ENCODE measurements at places on chromosomes 6 and 20.
A peak's percentile ranks its signal among the peaks of the same experiment; 100 is the strongest.

GRCh38 chr6:80793411-80793810 is 686.9 kb downstream of the BCKDHB start:
- no peak for DNase-seq

DNA sequence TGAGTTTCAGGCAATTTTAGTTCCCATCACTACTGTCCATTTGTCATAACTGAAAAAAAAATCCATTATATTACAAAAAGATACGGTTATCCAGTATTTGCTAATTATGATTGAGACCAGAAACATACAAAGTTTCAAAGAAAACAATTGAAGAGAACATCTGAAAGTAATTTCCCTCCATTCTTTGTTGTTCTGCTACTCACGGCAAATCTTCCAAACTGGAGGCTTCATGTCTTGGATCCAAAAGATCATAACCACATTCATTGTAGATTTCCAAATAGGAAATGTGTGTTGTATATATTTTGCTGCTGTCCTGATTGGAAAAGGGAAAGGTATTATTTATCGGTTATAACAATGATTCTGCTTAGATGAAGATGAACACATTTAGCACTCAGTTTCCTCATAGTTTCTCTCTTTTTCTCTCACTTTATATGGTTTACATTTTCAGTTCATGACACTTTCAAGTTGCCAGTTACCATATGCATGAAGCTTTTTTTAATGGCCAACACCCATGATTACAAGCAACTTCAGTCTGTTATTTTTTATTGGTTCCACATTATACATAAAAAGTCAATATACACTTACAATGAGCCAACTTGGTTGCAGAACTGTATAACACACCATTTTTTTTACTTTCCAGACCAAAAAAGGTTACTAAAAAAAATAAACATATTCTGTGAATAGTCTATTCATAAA is 90.4 kb downstream of the KIF6 start:
- no peak for DNase-seq

- DNase-seq, result no peak
These were observed 104.8 kb downstream of the FLRT3 start for GRCh38 chr20:14232650-14233049.

DNA sequence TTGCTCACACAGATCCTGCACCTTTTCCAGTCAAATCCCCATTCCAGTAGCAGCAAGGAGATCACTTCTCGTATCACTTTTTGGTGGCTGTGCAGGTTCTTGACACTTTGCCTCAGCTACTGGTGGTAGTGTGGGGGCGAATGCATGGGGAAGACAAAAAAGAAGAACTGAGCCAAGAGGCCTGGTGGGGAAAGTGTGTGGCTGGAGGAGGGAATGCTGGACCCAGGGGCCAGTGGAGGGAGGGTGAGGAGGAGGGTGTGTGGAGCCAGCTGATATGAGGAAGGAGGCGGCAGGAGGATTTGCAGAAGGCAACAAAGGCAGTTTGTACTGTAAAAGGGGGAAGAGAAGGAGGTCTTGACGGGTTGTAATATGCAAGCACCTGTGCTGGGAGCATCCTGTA is 15.7 kb upstream of the HLA-C start:
- no peak for DNase-seq

- no peak for DNase-seq
These were observed 152.2 kb downstream of the TRIM27 start for GRCh38 chr6:28771401-28772267.

DNA sequence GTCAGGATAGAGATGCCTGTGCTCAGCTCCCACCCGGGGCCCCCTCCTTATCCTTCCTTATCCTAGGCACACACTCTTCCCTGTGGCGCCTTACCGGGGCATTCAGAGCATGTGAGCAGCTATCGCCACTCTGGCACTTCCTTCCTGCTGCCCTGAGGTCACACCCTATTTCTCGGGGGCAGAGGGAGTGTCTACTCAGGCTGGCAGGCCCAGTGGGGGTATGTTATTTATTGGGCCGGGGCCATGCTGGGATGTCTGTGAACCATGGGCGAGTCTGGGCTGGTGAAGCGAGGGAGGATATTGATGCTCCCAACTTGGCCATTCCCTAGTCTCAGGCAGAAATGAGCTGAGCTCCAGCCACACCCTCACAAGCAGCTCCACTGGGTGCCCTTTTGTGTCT is 3.9 kb upstream of the LY6G6D start:
- peak; percentile 97 for DNase-seq

DNA sequence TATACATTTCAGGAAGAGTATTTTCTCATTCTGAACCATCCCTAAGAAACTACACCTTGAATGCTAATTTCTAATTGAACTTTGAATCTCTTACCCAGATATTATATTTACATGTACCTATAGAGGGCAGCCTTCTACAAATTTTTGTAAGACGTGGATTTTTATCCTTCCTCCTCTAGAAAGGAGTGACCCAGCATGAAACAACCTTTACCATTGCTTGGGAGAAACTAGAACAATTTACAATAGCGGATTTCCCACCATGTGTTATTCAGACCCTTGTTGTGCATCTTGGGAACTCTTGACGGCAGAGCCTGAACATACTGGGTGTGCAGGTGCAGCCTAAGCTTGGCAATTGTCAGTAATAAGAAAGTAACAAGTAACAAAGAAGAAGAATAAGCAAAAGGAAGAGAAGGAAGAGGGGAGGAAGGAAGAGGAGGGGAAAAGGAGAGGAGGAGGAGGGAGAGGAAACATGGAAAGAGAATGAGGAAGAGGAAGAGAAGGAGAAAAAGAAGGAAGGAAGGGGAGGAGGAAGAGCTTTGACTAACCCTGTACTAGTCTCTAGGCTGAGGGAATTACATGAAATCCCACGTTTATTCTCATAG is 10.8 kb upstream of the TAAR1 start:
- no peak for DNase-seq

GRCh38 chr6:10603219-10603618 is 82.1 kb downstream of the GCNT2 start:
- no peak for DNase-seq

- DNase-seq, result peak; percentile 85
These were observed 154.0 kb downstream of the JARID2 start for GRCh38 chr6:15399641-15400470.

- DNase-seq, result no peak
These were observed 164.7 kb upstream of the CHD6 start for GRCh38 chr20:41782730-41783406.

DNA sequence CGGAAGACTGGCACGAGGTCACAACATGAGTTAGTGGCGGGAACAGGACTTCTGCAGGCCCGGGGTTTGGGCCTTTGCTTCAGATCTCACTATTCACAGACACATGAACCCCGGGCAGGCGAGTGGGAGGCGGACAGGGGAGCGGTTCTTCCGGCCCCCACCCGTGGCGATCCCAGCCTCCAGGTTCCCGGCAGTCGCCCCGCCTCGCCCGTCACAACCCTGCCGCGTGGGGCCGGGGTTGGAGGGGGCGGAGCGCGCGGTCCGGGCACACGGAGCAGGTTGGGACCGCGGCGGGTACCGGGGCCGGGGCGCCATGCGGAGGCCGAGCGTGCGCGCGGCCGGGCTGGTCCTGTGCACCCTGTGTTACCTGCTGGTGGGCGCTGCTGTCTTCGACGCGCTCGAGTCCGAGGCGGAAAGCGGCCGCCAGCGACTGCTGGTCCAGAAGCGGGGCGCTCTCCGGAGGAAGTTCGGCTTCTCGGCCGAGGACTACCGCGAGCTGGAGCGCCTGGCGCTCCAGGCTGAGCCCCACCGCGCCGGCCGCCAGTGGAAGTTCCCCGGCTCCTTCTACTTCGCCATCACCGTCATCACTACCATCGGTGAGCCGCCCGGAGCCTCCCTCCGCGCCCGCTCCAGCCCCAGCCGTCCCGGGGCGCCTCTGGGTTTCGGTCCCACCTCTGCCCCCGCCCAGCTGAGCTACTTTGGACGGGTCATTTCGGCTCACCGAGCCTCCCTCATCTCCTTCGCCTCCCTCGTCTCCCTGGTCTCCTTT is at the start of gene KCNK15:
Gene KCNK15 (plus strand): TSS at position 268 of the 769 bp plus-strand sequence. CDS start 46 bp downstream, at position 314.
- no peak for DNase-seq

- no peak for DNase-seq
These were observed 6.6 kb upstream of the RAB44 start for GRCh38 chr6:36691011-36691410.

DNA sequence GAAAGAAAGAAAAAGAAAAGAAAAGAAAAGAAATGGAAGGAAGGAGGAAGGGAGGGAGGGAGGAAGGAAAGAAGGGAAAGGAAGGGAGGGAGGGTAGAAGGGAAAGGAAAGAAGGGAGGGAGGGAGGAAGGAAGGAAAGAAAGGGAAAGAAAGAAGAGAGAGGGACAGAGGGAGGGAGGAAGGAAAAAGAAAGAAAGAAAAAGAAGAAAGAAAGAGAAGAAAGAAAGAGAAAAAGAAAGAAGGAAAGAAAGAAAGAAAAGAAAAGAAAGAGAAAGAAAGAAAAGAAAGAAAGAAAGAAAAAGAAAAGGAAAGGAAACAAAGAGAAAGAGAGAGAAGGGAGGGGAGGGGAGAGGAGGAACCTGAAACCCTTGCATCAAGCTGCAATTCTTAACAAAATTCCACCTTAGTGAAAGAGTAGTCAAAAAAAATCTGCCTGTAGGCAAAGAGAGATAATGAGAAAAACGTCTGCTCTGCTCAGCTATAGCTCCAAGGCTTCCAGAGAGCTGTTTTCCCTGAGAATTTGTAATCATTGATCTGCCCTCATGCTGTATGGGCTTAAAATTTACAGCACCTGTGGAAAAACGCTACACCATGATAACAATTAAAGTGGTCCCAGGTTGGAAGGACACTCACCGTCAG is 16.7 kb upstream of the MYCT1 start:
- no peak for DNase-seq

GRCh38 chr6:161618831-161619454 is 345.1 kb upstream of the AGPAT4 start:
- DNase-seq, result peak; percentile 1

- DNase-seq, result no peak
These were observed 563.0 kb upstream of the AGPAT4 start for GRCh38 chr6:161836643-161837448.

DNA sequence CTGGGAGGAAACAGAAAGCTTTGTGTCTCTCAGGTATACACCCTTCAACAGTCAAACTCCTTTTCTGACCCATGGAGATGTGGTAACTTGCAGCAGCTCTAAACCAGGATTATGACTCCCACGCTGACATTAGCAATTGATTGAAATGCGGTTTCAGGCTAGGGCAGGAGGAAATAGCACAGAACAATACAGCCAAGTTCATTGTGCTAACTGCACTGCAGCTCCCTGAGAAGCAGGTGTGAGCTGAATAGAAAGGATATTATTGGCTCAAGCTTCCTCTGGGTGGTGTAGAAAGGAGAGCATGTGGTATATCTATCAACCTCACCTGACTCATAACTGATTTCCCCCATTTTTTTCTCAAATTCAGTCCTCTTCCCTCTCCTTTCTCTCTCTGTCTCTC is 612.3 kb upstream of the BTBD3 start:
- no peak for DNase-seq

- no peak for DNase-seq
These were observed 204.7 kb upstream of the ARG1 start for GRCh38 chr6:131368198-131368911.

DNA sequence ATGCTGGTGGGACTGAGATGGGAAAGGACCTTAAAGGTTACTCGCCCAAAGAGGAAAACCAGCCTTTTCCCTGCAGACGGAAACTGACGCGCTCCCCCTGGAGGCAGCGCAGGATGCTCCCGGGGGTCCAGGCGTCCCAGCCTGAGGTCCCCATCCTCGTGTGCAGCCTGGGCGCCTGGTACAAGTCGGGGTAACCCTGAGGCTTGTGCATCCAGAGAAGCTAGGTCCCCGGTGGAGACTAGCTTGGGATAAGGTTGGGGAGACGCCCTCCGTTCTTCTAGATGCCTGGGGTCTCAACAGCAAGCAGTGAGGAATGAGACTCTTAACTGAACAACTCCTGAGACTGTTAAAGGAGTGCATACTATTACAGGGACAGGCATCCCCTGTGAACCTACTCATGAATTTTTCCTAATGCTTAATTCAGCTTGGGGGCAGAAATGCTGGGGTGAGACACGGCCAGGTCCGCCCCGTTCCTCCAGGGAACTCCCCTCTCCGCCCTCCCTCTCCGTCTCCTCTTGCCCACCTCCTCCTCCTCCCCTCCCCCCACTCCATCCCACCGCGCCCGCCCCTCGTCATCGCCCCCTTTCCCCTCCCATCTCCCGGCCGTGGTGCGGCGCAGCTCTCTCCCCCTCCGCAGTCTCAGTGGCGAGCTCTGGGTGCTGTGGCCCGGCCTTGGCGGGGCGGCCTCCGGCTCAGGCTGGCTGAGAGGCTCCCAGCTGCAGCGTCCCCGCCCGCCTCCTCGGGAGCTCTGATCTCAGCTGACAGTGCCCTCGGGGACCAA is at the start of gene PRSS35:
Gene PRSS35 (plus strand): TSS at position 634 of the 781 bp plus-strand sequence. CDS start 10,908 bp downstream, outside the sequence.
- DNase-seq, result no peak

GRCh38 chr20:33944914-33945313 is 48.8 kb upstream of the RALY start:
- no peak for DNase-seq

DNA sequence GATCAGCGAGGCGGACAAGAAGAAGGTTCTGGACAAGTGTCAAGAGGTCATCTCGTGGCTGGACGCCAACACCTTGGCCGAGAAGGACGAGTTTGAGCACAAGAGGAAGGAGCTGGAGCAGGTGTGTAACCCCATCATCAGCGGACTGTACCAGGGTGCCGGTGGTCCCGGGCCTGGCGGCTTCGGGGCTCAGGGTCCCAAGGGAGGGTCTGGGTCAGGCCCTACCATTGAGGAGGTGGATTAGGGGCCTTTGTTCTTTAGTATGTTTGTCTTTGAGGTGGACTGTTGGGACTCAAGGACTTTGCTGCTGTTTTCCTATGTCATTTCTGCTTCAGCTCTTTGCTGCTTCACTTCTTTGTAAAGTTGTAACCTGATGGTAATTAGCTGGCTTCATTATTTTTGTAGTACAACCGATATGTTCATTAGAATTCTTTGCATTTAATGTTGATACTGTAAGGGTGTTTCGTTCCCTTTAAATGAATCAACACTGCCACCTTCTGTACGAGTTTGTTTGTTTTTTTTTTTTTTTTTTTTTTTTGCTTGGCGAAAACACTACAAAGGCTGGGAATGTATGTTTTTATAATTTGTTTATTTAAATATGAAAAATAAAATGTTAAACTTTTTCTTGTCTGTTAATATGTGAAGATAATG is 2.2 kb downstream of the HSPA1B start:
- no peak for DNase-seq
